Activated gamma-delta T cell treated with anti-CD3 and anti-CD28 coated beads, Interleukin-2, amount 50 U/mL, for 16 hours (primary cell): ENCODE measurements at places on chromosomes 11 and 22.

GRCh38 chr11:114297806-114298709 is 1.9 kb downstream of the NNMT start:
- no peak for DNase-seq

DNA sequence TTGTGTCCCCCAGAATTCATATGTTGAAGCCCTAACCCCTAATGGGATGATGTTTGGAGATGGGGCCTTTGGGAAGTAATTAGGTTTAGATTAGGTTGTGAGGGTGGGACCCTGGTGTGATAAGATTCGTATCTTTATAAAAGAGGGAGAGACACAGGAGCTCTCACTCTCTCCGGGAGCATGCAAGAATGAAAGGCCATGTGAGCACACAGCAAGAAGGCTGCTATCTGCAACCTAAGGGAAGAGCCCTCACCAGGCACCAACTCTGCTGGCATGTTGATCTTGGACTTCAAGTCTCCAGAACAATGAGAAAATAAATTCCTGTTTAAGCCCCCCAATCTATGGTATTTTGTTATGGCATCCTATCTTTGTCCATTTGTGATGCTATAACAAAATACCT is 97.3 kb downstream of the ELP4 start:
- no peak for DNase-seq

DNA sequence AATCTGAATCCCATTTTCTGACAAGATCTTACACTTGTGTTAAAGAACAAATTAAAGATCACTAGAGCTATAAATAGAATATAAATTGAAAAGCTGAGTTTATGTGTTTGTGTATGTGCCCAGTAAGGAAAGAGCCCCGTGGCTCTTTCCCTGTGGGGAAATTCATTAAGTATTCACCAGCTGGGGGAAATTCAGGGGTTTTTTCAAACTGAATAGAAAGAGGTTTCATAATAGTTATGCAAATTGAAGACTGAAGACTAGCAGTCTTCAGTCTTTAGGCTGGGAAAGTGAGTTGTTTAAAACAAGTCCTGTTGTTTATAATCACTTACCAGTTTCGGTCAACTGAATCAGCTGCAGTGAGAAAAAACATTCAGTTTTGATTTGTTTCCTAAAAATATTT is 11.3 kb upstream of the MS4A7 start:
- no peak for DNase-seq

DNA sequence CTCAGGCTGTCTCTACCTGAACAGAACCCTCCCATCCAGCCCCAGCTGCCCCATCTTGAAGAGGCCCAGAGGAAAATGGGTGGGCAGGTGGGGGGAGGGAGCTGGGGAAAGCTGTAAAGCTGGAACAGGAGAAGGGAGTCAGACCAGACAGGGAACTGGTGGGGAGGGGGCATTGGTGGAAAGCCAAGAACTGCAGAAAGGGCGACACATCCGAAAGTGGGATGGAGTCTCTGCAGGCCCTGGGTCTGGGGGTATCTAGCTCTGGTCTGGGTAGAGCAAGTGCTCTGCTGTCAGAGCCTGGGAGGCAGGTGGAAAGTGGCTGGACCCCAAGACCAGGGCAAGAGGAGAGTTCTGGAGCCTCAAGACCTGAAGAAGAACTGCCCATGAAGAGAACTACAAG is 7.7 kb downstream of the TMPRSS13 start:
- no peak for DNase-seq

DNA sequence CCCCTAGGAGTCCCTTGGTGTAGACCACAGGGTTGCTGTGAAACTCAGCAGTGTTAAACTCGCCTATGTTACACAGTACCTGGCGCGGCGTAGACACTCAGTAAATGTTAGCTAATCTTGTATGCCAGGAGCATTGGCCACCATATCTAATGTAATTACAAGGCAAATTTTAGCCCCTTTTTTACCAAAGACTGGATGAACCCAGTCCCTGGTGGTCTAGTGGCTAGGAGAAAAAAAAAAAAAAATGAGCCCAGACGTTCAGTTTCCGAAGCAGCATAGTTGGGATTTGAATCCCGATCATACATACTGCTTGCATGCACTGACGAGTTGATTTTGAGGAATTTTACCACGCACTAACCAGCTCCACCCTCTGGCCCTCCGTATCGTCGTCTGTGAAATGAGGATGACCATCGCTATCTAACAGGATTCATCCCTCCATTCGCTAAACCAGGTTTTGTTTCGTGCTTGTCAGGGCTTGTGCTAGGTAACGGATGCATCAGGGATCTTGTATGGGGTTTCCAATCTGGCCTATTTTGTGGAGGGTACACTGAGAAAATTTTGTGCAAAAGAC is 688 bp downstream of the PTS start:
- DNase-seq: no peak

DNA sequence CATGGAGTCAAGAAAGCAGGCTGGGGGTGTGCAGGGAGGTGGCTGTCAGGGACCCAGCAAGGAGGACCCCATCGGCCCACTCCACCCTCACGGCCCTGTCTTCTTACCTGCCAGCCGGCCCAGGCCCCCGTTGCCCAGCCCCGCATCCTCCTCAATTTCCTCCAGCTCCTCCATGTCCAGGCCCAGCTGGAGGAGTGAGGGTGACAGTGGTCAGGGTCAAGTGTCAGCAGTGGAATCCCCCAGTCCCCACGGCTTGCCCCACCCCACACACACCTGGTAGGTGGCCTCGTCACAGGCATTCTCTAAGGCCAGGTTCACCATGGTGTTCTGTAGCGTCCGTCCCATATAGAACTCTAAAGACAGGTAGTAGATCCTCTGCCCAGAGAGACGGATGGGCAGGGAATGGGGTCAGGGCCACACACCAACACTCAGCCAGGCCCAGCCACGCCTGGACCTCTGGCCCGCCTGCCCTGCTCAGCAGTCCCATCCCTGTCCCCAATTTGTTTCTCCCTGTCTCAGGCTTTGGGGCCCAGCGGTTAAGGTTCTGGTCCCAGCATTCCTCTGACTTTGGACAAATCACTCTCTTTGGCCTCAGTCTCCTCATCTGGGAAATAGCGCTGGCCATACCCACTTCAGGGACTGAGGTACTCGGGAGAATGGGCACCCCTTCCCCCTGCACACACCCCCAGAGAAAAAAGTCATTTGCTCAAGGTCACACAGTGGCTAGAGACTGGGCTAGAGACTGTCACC is 1.3 kb downstream of the PYGM start:
- DNase-seq: no peak

GRCh38 chr11:57546869-57547475 is 9.6 kb downstream of the SMTNL1 start:
- no peak for DNase-seq

GRCh38 chr11:46668480-46669085 is 31.8 kb downstream of the ARHGAP1 start:
- DNase-seq: no peak

DNA sequence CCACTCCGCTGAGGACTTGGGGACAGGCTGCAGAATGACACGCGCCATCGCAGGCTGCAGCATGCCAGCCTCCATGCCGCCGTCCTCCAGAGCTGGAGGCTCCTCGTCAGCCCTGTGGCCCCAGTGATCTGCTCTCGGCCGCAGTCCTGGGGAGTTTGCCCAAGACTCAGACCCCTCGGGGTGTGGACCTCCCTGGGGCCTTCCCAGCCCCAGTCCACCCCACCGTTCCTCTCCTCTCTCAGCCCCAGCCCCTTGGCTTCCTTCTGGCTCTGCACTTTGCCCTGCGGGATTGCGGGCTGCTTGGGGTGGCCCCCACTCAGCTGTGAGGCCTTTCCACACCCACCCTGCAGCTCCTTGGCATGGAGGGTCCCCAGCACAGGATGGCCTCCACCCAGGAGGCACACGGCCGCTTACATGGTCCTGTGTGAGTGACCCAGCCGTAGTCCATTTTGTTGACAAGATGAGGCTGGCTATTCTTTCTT is 414.9 kb downstream of the TBC1D22A start:
- no peak for DNase-seq

GRCh38 chr11:78838417-78838816 is 263.8 kb upstream of the NARS2 start:
- DNase-seq: no peak

- peak; percentile 56 for DNase-seq
These were observed at the start of gene SIPA1 for GRCh38 chr11:65637794-65638419. Gene SIPA1, plus strand, starts transcription at chr11:65638101. Its CDS starts 2,821 bp downstream, at chr11:65640922.

DNA sequence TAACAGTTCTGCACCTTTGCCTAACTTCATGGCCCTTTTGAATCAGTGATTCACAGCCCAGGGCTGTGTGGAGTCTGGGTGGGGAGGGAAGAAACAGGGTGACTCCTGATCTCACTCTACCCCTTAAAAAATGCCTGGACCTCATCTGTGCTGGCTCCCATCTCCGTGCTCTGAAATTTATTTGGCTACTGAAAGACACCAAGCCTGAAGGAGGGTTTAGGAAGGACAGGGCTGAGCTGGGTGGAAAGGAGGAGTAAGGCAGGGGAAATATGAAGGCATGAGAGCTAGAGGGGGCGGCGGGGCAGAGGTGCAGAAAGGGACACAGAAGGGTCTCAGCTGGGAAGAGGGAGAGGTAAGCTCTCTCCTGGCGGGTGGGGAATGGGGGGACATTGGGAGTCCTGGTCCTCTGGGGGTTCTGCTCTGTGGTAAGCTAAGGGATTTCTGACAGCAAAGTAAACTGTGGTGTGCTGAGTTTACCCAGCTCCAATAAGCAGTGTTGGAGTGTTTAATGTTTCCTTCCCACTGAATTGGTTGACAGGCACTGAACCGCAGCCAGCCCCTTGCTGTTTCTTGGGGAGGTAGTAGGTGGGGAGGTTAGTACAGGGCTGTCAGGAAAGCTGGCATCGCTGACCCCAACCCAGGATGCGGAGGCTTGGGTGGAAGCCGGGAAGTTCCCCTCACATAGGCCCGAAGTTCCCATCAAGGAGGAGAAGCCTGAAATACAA is 71.1 kb downstream of the RPUSD4 start:
- no peak for DNase-seq

DNA sequence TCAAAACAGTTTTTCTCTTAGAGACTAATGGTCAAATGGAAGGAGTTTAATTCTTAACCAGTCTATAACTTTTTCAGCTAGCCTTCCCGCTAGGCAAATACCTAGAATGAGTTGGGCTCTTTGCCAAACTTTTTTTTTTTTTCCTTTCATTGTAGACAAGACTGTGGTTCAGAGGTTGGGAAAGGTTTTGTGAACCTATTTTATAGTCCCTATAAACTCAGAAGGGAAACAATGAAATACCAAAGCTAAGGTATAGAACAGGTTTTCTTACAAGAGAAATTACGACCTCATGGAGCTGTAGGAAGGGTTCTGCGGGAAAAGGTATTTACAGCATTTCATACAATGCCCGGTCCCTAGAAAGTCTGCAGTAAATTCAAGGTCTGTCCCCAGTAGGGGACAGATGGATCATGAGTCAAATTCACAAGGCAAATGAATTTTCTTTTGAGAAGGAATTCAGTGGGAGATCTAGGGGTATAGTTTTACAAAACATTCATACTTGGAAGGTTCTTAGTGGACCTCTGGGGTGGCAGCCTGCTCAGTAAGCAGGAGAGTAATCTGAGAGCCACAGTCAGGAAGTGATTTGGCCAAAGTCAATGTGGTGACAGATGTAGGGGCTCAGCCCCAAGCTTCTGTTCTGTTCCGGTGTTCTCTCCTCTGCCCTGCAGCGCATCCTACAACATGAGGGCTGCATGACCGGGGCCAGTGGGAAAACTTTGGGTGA is 146.8 kb downstream of the DBX1 start:
- no peak for DNase-seq

DNA sequence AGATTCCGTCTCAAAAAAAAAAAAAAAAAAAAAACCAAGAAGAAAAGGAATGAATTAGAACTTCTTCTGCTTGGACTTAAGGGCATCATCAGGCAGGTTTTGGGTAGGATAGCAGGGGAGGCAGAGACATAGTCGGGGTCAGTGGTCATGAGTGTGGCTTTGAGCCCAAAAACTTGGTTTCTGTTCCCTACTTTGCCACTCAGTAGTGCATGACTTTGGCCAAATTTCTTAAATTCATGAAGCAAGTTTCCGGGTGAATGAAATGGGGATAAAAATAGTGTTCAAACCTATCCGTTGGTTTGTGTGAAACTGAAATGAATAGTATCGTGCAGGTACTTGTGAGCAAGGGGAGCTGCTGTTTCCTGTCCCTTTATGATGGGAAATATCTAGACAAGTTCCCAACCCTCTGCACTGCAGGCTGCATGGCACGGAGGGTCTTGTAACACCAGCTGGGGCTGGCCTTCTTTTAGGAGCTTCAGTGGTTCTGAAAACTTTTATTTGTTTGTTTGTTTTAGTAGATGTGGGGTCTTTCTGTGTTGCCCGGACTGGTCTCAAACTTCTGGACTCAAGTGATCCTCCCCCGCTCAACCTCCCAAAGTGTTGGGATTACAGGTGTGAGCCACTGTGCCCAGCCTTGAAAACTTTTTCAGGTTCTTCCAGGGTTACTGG is 18.4 kb downstream of the NEAT1 start:
- no peak for DNase-seq

GRCh38 chr11:117825538-117826189 is 1.1 kb upstream of the FXYD2 start:
- DNase-seq: no peak

GRCh38 chr11:79241205-79241851 is 199.5 kb downstream of the TENM4 start:
- no peak for DNase-seq

DNA sequence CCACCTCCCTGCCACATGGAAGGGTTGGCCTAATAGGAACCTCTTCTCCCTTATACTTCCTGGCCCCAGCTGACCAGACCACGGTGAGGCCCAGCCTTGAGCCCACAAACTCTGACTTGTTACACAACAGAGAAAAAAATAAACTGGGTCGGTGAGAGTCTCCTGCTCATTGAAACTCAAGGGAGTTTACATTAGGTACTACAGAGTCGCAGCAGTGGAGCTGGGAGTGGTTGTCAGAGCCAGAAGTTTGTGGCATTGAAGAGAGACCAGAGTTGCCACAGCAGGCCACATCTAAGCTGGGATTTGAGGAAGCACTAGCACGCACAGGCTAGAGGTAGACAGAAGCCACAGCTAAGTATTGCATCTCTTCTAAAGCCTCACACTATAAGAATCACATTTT is 296.2 kb downstream of the DDX10 start:
- no peak for DNase-seq

DNA sequence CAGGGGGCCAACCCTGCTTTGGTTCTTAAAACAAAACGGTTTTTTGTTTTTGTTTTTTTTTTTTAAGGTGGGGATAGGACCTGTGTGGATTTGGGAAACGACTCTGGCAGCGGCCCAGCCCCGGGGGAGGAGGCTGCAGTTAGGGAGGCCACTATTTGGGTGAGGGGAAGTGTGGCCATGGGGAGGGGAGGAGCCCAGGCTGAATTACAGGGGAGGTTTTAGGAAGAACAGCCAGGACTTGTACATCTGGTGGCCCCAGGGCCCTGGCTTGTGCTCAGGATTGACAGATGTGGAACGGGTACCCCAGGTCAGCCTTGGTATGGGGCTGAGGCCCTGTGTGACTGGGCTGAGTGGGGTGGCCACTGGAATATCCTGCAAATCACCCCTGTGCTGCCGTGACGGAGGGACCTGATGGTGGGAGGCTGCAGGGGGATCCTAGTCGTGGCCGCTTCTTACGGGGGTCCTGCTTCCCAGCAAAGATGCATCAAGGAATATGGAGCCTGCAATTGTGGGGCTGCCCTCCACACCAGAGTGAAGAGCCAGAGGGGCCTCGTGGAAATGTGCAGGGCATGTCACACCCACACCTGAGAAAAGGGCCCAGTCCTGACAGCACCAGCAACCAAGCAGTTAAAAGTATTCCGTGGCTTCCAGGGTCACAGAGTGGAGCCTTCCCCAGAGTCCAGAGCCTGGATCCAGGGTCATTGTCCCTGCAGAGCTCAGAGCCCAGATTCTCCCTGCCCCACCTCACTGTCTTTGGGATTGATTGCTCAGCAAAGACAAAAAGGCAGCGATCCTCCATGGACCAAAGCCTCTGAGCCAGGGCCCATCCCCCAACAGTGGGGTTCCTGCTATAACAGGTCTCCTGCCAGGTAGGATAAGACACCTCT is 55.2 kb upstream of the WNT7B start:
- no peak for DNase-seq
